HT-29 (cell line): ENCODE measurements at places on chromosomes 3 and 15. TPM values are rescaled to one million over a fixed set of nuclear protein-coding genes. Genes with fewer than 3 reads are reported as not detected.
A peak's percentile ranks its signal among the peaks of the same experiment; 100 is the strongest.

The WDR72 gene
- total RNA-seq, result 1.0 and 1.1 TPM in 2 replicates

The ZIC1 gene
- not detected in 2 replicates for total RNA-seq

GRCh38 chr3:46890132-46890531 lies 12.6 kb downstream of the PTH1R start:
- no peak for DNase-seq

GRCh38 chr3:75294124-75294523 lies 370.0 kb upstream of the FRG2C start:
- peak; percentile 22 for DNase-seq

DNA sequence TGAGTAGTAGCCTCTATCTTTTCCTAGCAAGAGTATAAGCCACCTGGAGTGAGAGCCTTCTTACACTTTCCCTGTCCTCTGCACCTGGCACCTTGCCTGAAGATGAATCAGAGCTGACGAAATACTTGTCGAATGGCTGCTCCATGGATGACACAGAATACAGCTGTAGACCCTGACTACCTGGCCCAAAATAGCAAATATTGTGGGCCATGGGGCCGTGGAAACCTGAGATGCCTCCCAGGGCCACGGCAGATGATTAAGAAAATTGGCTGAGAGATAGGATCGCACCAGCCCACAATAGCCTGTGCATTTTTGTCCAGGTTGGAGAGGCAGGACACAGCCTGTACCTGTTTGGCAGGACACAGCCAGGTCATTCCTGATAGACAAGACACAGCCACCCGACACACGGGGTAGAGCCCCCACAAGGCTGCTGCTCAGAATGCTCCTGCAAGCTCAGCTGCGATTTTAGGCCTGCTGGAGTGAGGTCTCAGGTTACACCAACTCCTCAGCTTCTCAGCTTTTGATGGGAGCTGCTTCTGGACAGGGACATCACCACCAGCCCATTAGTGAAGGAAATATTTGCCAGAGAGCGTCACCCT lies 22.9 kb upstream of the TPM1 start:
- peak; percentile 68 for DNase-seq

The GMNC gene
- total RNA-seq, result not detected in 2 replicates

DNA sequence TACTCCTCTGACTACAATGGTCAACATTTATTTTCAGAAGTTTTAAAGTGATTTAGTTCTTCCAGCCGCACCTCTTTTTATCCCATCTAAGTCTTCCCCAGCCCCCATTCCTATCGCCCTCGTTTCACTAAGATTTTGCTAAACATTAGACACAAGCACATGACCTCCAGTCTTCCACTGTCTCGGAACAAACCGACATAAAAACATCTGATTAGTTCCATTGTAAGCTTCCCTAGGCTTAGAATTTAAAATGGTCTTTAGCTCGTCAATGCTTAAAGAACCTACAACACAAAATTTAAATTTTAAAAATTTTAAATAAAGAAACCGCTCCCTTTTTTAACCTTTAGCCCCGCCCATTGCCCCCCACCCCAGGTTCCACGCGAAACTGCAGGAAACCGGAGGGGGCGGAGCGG lies 284 bp upstream of the TSC22D2 start:
- peak; percentile 90 for DNase-seq

DNA sequence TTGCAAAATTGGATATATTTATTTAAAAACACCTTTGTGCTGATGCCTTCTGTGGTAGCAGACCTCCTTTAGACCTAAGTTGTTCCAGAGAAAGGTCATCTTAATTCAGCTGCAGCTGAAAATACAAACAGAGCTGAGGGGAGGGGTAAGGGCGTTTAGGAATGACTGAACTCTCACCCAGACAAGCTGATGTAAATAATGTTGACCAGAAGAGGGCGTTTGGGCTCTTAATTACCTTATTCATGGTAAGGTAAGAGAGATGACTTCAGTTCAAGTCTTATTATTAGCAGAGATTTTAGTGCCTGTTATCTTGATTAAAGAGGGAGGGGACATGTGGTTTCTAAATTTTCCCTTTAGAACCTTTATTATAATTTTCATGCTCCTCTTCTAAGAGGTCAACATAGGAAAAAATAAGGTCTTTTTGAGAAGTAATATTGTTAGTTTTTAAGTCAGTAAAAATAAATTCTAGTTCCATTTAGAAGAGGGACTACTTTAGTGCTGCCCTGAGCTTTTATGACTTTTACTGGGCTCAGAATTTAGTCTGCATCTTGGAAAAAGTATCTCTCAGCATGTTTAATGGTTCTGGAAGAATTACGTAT lies 46.3 kb downstream of the GPR171 start:
- peak; percentile 86 for DNase-seq

The MYO5C gene
- 15.9 and 23.4 TPM in 2 replicates for total RNA-seq

GRCh38 chr3:58085616-58086015 lies 77.4 kb downstream of the FLNB start:
- DNase-seq, result no peak

The SAMD7 gene
- not detected in 2 replicates for total RNA-seq

- no peak for DNase-seq
These were observed 145.0 kb upstream of the TRIM42 start for GRCh38 chr3:140532793-140533330.

DNA sequence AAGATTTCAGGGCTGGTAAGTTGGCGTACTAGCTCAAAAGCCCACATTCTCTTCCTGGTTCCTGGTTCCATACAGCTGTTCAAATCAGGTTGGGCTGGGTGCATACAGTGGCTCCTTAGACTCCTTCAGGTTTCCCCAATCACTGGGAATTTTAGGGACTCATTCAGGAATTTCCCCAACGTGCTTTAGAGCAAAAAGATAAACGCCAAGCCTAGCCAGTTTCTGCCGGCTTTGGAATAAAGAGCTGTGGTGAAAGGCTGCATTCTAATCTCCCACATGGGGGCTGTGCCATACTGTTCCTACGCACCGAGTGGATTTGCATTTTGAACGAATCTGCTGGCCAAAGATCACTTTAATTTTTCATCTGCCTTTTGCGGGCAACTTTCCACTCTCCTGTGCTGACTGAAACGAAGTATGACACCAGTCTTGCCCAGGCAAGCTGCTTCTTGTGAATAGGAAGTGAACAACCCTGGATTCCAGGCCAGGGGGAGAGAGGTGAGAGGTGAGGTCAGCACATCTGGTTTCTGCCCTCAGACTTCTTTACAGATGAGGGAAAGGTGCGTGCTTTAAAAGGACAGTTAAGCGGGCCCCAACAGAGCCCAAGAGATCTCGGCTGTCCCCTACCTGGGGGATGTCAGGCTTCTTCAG lies 184.2 kb upstream of the PDZRN3 start:
- no peak for DNase-seq

DNA sequence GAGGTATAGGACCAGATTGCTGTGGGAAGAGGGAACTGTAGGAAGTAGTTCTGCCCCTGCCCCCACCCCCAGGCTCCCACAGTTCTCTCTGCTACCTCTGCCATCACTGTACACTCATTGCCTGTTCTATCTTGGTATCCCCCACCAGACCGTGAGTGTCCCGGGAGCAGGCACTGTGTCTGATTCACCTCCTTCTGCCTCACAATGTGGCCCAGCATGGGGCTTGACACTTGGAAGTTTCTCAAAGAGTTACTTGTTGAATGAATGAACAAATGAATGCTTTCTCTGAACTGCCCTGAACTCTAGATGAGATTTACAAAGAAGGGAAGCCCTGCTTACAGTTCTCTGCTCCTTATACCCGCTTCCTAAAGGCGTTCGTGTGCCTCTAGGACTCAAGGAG lies 27.1 kb upstream of the PIK3CB start:
- no peak for DNase-seq

The IMPG2 gene
- not detected in 2 replicates for total RNA-seq

- DNase-seq, result no peak
These were observed 5.4 kb downstream of the MUC4 start for GRCh38 chr3:195806211-195806915.

The CCR1 gene
- total RNA-seq, result not detected in 2 replicates

- no peak for DNase-seq
These were observed 13.3 kb downstream of the ZNF592 start for GRCh38 chr15:84761607-84762131.

The ANKRD63 gene
- total RNA-seq, result not detected in 2 replicates

DNA sequence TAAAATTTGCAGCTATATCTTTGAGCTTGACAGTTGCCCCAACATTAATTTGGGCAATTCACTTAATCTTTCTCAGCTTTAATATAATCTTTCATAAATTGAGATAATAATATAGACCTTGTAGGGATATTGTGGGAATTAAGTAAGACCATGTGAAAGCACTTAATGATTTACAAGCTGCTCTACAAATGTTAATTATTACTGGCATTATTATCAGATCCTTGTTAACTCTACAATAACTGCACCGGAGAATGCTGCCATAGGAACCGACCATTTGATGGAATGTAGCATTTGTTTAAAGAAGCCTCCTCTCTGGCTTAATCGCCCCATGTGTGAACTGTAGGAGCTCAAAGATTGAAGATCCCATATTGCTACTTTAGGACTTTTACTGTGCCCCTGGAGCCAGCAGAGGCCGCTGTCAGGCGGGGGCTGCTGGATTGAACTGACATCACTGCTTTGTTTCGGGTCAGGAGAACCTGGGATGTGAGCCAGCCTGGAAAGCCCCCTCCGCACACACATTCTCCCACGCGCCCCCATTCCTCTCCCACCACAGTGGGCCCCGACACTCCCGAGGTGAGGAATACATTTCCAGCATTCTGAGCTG lies 154.2 kb upstream of the TNIK start:
- DNase-seq, result no peak

The ZXDC gene
- total RNA-seq, result 41.2 and 42.2 TPM in 2 replicates

DNA sequence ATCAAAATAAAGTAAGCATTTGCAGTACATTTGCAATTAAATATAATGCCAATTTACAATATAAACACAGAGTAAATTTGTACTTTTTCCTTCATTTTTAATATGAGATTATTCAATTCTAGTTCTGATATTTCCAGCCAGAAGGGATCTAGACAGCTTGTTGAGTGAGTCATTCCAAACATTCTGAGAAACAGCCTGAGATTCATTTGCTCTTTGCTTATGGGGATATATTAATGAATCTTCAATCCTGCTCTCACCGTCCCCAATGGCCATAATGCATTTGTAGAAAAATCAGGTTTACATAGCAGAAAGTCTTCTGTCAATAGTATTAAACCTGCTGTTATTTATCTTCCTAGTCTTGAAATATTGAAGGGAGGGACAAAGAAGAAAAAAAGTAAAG lies 554.2 kb downstream of the TUSC7 start:
- DNase-seq, result no peak

DNA sequence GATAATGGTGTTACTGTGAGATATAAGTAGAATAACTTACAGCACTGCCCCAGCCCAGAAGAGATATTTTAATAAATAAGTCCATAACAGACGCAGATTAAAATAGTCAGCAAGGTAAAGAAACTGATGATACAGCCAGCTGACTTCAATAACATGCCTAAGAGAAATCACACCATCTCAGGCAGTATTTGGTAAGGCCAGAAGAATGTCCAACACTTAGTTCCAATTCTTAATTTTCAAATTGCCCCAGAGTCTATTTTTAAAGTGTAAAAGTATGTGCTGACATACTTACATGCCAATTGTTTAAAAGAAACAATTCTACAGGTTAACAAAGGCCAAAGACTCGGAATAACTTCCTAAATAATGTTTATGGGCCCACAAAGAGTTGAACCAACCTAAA lies 1.6 kb downstream of the GNB4 start:
- no peak for DNase-seq

DNA sequence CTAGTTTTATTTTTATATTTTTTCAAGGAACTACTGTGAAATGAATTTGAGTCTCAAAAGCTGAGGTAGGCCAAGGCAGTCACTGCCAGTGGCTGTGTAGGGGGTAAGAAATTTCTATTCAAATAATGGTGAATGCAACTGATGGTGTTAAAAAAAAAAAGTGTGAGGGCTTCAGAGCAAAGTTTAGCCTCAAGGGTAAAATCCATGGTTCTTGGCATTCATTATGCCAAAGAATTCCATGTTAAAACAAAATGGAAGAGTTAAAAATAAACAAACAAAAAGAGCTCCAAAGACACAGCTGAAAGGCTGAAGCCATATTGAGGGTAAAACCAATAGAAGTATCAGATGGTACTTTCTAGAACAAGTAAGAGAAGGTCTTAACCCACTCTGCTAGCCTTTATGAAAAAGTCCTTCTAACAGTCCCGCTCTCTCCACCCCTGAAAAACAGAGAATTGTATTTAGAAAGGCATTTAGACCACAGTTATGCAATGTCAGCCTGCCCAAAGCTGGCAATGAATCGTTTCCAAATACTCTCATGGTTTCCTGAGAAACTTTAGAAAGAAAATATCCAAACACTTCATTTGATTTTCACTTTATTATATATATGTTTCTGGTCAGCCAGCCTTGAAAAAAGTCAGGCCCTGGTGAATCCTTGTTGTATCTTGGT lies 158.4 kb upstream of the GMNC start:
- DNase-seq, result no peak
